Cortex of kidney (tissue), 1 donor: ENCODE measurements at places on chromosomes 2 and 18.

DNA sequence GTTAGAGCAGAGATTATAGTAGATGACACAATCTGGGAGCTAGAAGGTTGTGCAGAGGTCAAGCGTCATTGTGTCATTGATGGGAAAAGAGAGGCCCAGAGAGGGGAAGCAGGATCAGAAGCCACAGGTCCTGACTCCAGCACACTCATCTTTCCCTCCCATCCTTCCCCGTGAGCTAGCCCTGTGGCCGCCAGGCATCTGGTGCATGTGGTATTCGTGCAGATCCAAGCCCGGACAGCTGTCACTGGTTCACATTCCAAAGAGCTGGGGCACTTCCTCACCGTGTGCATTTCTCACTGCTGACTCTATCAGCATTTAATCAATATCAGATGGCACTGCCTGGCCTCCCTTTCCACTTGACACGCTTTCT is 94.1 kb upstream of the THOC1 start:
- no peak for DNase-seq

- DNase-seq, result no peak
Measured at GRCh38 chr2:48515513-48515985, 14.4 kb upstream of the STON1 start.

GRCh38 chr2:223724861-223725260 is 112.5 kb downstream of the AP1S3 start:
- no peak for DNase-seq

DNA sequence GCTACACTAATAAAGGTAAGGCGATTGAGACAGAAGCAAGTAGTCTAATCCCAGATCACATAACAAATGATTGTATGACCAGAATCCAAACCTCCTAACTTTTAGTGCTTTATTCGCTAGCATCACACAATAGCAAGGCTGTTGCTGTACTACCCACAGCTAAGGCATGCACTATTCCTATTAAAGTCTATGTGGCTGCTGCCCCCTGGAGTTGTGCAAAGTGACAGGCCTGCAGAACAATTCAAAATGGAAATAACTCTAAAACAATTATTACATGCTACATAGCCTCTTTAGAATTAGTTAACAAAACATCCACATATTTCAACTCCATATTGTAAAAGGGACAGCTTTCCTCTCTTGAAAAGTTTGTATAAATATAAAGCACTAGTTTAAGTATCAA is 6.0 kb downstream of the ERBB4 start:
- no peak for DNase-seq

DNA sequence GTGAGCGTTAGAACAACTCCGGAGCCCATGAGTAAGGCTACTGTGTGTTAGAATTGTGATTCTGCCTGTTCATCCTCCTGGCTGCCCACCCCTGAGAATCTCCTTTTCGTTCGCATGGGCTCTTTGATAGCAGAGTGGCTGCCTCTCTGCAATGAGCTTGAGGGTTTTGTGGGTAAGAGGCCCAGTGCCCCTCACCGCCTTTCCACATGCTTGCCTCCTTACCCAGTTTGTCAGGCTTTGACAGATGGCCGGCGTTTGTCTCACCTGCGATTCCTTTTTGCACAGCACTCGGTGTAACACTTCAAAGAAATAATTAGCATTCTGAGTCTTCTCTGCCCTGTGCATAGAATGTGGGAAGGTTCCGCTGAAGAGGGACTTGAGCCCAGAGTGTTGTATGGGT is 138.0 kb downstream of the RHBDD1 start:
- DNase-seq, result no peak

DNA sequence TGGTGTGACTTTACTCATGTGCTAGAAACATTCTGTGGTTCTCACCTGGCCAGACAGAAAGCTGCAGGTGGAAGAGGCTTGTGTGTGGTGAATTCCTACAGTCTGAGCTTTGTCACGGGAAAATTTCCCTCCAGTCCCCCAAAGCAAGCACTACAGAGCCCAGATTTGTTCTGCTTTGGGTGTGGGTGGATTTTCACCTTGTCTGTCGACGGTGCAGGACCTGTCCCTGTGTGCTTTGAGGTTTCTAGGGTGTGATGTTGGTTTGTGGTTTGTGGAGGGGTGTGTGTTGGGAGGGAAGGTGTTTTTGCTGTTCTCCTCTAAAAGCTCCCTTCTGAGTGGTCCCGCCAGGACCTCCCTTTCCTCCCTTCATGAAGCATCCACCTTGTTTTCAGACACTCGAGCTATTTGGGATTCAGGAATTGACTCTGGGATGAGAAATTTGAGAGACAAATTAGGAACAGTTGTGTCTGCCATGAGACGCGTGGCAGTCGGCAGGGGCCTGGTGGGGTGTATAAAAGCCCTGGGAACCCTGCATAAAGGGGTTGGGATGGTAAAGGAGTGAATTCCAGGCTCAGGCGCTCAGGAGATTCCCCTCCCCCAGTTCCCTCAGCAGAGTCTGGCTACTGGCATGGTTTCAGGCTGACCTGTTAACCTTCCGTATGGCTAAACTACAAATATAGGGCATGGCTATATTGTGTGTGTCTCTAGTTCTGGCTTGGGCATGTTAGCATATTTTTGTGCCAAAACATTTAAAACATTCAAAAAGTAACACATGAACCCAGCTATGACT is 65.5 kb downstream of the DGKD start:
- no peak for DNase-seq

GRCh38 chr18:24827501-24827900 is 367.1 kb downstream of the HRH4 start:
- DNase-seq, result no peak

DNA sequence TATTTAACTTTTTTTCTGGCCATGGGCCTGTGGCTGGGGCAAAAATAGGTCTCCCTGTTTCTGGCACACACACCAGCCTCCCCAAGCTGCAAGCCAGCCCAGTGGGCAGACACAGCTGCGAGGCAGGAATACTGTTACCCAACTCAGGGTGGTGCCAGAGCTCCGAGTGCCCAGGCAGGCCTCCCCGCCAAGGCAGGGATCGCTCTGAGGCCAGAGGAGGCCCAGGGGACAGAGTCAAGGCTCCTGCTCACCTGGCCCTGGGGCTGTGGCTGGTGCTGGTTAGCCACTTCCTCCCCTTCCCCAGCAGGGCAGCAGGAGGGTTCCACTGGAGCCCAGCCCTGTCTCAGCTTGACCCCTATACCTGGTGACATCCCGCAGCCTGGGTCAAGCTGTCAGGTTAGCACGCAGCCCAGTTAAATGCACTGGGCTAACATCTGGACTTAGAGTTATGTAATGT is 67.1 kb upstream of the EPAS1 start:
- no peak for DNase-seq
